Sigmoid colon (tissue), 7 donors: ENCODE measurements at places on chromosomes 1 and 21. TPM values are rescaled to one million over a fixed set of nuclear protein-coding genes. Genes with fewer than 3 reads are reported as not detected.

The VANGL2 gene
- 2.6 TPM for polyA plus RNA-seq

The MCOLN3 gene
- polyA plus RNA-seq = 1.2 TPM

The TRAF5 gene
- polyA plus RNA-seq = 2.5 TPM

The S100A1 gene
- polyA plus RNA-seq = 4.4 TPM

The OR2L2 gene
- polyA plus RNA-seq = not detected
